Lower leg skin (tissue), 4 donors: ENCODE measurements at places on chromosomes 2 and 18. TPM values are rescaled to one million over a fixed set of nuclear protein-coding genes. Genes with fewer than 3 reads are reported as not detected.

DNA sequence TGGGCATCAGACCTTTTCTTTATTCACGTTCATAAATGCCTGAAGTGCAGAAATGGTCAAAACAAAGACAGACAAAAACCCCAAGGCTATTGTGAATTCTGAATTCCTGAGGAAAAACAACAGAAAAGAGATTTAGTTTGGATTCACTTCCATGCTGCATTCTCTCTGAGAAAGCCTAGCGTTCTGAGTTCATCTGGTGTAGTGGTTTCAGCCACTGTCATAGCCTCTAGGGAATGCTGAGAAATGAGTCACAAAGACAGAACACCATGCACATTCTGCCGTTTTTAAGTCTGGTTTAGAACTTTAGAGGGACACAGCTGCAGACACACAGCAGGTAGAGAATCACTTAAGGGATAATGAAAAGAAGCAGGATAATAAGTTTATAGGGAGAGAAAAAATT, 93.8 kb downstream of the LRP1B start:
- DNase-seq, result no peak

- no peak for DNase-seq
Observed at GRCh38 chr2:137959166-137959565, 5.1 kb upstream of the HNMT start.

GRCh38 chr2:202113571-202114142, 40.6 kb downstream of the KIAA2012 start:
- DNase-seq, result no peak

DNA sequence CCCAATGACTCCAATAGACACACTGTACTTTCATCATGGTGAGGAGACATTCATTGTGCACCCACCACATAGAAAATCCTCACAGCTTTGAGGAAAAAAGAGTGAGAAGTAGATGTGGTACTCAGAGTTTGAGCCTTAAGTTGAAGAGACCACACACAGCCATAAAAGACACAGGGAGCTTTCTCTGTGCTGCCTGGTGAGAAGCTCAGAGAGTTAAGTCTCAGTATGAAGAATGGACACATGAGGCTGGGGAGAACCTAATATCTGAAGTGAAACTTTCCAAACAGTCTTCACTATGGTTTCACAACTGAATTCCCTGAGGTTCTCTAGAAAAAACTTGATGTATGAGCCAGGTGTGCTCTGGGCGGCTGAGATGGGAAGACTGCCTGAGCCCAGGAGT, 237.9 kb downstream of the NBAS start:
- no peak for DNase-seq

- DNase-seq, result peak; percentile 68
Observed at GRCh38 chr2:239152916-239153305, 247.9 kb downstream of the HDAC4 start.

DNA sequence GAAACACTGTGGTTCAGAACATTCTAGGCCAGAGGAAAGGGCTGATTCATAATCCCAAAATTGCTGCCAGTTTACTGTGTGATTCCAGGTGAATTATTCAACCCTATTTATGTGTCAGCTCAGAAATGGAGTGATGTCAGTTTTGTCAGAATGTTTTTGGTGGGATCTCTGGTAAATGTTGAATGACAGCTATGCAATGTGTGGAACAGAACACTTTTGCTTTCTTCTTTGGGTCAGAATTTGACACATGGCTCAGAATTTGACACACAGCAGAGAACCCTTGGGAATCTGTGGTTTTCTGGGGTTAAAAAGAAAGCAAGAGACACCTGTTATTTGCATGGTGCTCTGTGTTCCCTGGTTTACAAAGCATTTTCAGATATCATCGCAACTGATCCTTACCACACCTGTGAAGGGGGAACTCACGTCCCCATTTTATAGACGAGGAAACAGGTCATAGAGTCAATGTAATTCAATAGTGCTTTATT, 1.6 kb upstream of the MTA3 start:
- no peak for DNase-seq

DNA sequence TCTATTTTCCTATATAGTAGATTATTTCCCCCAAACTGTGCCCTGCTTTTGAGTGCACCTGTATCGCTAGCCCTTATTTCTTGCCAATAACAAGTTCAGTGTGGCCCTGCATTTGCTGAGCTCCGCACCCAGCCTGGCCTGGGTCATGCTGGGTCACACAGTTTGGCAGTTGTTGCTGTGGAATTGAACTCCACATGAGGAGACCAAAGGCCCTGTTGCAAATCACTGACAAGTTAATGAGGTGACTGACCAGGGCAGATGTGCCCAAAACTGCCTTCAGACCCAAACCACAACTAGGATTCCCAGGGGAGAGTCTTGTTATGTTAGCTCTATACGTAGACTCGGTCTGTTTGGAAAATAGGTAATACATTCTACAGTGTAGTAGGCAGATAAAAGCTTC, 31.0 kb downstream of the COL4A4 start:
- no peak for DNase-seq

GRCh38 chr2:1024981-1025380, 74.3 kb downstream of the SNTG2 start:
- DNase-seq, result no peak

DNA sequence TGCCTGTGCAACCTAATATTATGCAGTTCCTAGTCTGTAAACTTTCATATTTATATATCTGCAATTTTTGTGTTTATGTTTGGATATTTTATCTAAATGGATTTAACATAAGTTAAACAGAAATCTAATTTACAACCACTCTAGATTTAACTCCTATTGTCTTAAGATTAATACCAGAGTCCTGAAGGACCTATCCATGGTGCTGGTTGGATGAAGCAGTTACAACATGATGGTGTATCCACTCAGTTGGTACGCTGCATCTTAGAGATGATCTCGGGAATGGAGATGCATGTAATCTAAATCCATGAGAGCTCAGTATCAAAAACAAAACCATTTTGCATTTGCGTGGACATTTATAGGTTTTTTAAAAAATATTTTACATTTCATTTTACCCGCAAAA, 745.9 kb upstream of the SLC8A1 start:
- DNase-seq, result no peak

- no peak for DNase-seq
Observed at GRCh38 chr2:40428439-40428838, 23.5 kb downstream of the SLC8A1 start.

DNA sequence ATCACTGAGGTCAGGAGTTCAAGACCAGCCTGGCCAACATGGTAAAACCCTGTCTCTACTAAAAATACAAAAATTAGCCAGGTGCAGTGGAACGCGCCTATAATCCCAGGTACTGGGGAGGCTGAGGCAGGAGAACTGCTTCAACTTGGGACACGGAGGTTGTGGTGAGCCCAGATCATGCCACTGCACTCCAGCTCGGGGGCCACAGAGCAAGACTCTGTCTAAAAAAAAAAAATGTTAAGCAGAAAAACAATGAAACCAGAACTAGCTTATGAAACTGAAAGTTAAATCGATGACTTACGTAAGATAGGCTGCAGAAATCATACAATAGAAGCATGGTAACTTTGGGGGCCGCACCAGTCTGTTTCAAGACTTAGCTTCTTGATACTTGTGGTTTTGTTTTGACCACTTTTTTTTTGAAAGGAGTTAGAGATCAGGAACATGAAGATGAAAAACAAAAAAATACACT, 6.2 kb upstream of the GPR155 start:
- no peak for DNase-seq

DNA sequence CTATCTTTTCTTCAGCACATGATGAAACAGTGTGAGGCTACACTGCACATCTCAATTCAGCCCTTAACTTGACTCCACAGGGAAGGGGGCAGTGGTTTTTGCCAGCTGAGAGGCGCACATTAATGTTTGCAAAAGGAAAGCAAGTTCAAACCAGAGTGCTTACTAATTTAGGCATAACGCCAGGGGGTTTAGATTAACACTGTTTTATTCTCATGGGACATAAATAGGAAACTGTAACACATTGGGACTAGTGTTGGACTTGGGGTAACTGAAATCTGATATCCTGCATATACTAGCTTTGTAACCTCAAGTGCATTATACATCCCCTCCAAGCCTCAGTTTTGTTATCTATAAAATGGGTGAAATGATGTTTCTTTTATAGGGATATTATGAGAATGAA, 821.2 kb upstream of the ID2 start:
- no peak for DNase-seq

DNA sequence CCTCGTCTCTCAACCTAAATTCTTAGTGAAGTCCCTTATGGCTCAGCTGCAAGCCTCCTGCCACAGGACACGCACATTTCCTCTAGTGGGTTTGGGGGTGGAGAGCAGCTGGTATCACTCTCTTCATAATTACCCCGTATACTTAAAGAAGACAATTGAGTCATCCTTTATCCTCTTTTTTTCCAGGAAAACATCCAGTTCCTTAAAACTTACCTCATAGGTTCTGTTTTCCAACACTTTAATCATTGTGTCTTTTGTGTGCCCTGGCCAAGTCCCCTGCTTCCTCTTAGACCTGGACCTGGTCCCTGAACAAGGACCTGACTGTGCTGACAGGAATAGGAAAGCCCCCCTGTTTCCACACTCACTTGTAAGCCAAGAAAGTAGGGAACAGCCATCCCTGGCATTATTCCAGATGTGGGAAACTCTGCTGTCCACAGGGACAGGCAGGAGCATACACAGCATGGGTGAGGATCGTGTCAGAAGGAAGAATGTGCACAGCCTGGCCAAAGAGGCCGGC, 42.3 kb upstream of the MYO1B start:
- no peak for DNase-seq

- DNase-seq, result no peak
Observed at GRCh38 chr2:215454519-215455246, 18.8 kb upstream of the FN1 start.

- DNase-seq, result no peak
Observed at GRCh38 chr2:219250049-219250781, 2.8 kb upstream of the TUBA4B start.

GRCh38 chr2:180983468-180984242, 3.2 kb downstream of the UBE2E3 start:
- DNase-seq, result no peak

GRCh38 chr18:4101009-4101408, 354.1 kb downstream of the DLGAP1 start:
- no peak for DNase-seq

GRCh38 chr18:44852818-44853217, 172.1 kb downstream of the SETBP1 start:
- no peak for DNase-seq

DNA sequence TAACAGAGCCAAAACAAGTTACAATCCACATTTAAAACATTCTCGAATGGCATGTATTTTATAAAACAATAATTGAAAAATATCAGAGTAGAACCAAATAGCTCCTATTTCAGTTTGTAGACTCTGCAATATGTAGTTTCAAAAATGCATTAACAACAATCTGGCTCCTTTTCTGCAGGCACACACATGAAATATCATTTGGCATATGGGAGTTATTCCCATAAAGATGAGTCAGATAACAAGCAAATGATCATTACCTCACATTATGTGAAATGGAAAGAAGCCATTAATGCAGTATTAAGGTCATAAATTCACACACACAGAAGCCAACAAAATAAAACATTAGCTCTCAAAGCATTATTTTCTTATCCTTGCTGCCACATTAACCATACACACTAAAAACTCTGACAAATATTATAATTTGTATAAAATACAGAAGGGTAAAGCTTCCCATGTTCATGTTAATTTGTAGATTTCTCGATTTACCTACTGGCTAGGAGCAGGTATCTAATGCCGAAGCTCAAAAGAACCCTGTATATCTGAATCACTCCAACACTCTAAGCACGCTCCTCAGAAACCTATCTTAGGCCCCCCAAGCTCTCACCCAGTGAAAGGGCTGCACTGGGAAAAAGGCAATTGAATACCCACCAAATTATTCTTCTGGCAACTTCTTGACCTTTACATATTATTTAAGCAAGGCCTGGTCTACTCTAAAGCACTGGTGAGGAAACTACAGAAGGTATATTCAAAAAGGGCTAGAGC, 13.8 kb downstream of the NBAS start:
- DNase-seq, result no peak

DNA sequence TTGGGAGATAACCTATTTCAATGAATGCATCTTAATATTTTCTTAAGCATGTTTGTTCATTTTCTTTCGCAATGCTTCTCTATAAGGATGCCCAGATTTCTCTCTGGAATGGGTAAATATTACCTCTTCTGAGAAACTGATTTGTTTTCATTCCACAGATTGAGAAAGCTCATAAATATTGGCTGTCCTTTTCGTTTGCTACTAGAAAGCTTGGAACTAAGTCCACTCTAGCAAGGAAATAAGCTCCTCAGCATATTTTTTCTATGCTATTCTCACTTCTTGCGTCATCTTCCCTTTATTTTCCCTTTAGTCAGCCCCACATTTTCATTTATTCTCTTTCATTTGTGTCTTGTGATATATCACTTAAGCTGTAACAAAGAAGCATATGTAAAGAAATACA, 76.3 kb downstream of the ANTXR1 start:
- DNase-seq, result no peak

DNA sequence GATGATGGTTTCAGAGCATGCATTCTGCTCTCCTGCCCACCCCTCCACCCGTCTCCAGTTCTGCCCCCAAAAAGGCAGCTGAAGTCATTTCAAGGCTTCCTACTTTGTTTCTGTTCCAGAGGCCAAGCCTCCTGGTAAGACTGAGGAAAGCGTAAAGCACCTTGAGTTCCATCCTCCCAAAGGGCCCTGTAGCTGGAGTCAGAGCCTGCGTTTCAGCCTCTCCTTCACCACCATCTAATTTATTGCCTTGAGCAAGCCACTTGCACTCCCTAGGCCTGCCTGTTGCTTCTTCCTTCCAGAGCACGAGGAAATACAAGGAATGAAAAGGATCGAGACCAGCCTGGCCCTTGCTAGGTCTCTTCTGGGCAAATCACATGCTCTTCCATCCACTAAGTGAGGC, 244.2 kb upstream of the RAB12 start:
- no peak for DNase-seq

- DNase-seq, result no peak
Observed at GRCh38 chr18:6785411-6785810, 55.9 kb downstream of the ARHGAP28 start.

DNA sequence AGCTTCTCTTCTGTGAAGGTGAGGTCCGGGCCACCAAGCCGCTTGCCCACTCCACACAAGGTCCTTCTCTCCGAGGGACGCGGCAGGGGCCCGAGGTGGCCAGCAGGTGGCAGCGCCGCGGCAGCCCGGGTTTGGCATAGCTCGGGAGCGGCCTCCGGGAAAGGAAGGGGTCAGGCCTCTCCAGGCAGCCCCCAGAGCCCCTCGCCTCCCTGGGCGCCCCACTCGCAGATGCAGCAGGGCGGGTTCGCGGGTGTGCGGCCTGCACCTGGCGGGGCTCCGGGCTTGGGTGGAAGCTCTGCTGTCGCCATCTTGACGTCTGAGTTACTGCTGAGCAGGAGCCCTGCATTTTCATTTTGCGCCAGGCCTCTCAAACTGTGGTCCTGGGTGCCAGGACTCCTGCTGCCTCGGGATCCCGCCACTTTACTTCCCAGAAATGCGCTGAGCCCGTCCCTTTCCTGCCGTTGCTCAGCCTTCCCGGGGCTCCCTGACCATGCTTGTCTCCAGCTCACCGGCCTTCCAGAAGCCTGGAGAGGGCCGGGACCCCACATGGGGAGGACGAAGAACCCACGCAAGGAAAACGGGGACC, 18.6 kb upstream of the NCL start:
- peak; percentile 92 for DNase-seq

Gene PDCD1
- 0.86 TPM for total RNA-seq

Gene CD8B
- 1.2 TPM for total RNA-seq

Gene TRIM54
- not detected for total RNA-seq

Gene EN1
- total RNA-seq, result 19.3 TPM

Gene KCNG2
- total RNA-seq, result not detected

Gene POTEI
- total RNA-seq, result not detected

Gene NAT8
- not detected for total RNA-seq

Gene DCAF17
- total RNA-seq, result 14.6 TPM

Gene SATB2
- total RNA-seq, result 2.6 TPM

Gene RFTN2
- total RNA-seq, result 3.5 TPM

Gene INHBB
- 18.1 TPM for total RNA-seq

Gene CTAGE1
- total RNA-seq, result not detected

Gene DSG1
- 1,512 TPM for total RNA-seq

Gene AFG3L2
- total RNA-seq, result 58.1 TPM

Gene RESP18
- total RNA-seq, result not detected
